ENCODE measurements at places on chromosomes 1 and 21.

GRCh38 chr21:38798481-38798882 is 7.2 kb upstream of the ETS2 start:
- DNase-seq, result peak; percentile 5

DNA sequence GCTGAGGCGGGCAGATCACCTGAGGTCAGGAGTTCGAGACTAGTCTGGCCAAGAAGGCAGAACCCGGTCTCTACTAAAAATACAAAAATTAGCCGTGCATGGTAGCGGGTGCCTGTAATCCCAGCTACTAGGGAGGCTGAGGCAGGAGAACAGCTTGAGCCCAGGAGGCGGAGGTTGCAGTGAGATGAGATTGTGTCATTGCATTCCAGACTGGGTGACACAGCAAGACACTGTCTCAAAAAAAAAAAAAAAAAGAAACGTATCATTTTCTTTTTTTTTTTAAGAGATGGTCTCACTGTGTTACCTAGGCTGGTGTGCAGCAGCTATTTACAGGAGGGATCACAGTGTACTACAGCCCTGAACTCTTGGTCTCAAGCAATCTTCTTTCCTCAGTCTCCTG is 47.3 kb downstream of the ITGB3BP start:
- DNase-seq, result no peak

DNA sequence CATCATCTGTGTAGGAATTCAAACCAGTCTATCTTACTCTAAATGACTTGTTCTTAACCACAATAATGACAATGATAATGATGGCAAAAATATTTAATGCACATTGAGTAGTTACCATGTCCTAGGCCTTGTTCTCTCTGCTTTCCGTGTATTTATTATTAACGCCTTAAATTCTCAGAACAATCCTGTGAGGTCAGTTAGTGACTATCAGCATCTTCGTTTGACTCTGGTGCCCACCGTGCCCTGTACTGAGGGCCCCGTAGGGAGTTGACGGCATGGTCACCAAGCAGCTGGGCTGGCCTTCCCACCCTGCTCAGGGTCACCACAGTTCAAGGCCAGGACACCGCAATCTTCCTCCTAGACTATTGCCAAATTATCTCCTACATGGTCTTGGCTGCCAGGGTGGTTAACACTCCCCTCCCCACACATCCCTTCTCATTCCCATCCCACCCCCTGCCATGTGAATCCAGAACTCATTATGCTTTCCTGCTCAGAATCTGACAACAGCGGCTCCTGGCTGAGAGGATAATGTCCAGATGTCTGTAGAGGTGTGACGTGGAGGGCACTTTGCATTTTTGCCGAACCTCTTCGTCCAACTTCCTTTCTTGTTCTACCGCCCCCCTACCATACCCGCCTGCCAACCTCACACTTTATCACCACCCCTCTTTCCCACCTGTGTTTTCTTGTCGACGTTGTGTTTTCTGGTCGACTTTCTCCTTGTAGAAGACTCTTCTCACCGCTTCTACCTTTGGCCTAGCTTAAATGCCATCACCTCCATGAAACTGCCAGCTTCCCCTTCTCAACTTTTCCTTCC is 33.4 kb downstream of the IGFN1 start:
- DNase-seq, result no peak

GRCh38 chr1:33372162-33372561 is 51.3 kb upstream of the A3GALT2 start:
- DNase-seq, result no peak
